ENCODE measurements at places on chromosomes 2 and 18.

GRCh38 chr2:113324684-113325160 lies 46.0 kb upstream of the PAX8 start:
- no peak overlapping the region for H3K27ac ChIP-seq
- H3K4me1 ChIP-seq: no peaks in the 10 kb centered on the region
- peaks cover 6% of the 10 kb centered on the region for H3K27me3 ChIP-seq
- H3K4me3 ChIP-seq: peak overlapping the region; percentile 19
- H3K36me3 ChIP-seq: no peaks in the 10 kb centered on the region

DNA sequence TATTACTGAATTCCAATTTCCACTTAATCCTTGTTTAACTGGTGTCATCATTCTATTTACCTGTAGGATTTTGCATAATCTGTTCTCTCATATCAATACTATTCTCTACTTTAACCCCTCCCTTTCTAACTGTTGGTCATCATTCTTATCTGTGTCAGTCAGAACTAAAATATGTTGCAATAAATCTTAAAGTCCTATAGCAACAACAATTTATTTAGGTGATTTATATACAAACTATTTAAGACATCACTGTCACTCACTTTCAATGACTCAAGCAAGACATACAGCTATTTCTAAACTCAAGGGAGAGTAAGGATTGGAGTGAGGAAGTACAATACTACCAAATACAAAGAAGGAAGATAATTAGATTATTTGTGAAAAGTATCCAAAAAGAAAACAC lies 740.4 kb downstream of the DSC3 start:
- H3K27me3 ChIP-seq: no peaks in the 10 kb centered on the region
- no peaks in the 10 kb centered on the region for H3K36me3 ChIP-seq
- no peak overlapping the region for H3K4me3 ChIP-seq

DNA sequence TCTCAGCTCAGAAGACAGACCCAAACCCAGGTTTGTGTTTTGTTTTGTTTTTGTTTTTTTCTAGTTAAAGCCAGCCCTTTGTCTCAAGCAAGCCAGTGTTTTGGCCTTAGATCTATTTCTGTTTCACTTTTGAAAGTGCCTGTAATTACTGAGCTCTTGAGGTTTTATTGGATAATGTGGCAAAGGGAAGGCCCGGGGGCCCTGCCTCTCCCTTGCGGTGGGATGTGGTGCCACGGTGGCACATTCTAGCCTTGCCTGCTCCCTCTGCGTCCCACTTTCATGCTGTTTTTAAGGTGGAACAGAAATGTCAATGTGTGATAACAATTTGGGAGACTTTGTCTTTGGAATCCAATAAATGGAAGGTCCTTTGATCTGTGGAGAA lies 2.5 kb downstream of the HPCAL1 start:
- no peak for DNase-seq
- no peak overlapping the region for H3K27ac ChIP-seq
- H3K27me3 ChIP-seq: peaks cover 29% of the 10 kb centered on the region
- peaks cover 10% of the 10 kb centered on the region for H3K4me1 ChIP-seq
- no peaks in the 10 kb centered on the region for H3K36me3 ChIP-seq
- no peak overlapping the region for H3K4me3 ChIP-seq

DNA sequence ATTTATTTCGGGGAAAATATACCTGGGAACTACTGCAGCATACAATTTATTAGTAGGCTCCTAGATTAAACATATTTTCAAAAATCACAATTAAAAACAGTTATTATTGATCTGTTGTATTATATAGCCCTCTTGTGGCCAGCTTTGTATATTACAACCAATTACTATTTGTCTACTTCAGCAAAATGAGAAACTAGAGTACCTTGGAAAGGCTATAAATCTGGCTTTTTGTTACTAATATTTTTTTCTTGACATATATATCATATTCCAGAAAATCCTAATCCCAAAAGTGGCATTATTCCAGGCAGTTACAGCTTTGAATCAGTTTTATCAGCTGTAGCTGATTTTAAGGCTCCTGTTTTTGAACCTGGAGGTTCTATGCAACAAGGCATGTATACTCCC lies 101.2 kb downstream of the UBR3 start:
- H3K4me1 ChIP-seq: no peaks in the 10 kb centered on the region
- H3K4me3 ChIP-seq: no peak overlapping the region
- no peak overlapping the region for H3K27ac ChIP-seq
- H3K27me3 ChIP-seq: no peaks in the 10 kb centered on the region
- no peaks in the 10 kb centered on the region for H3K36me3 ChIP-seq

GRCh38 chr18:41096504-41096903 lies 858.5 kb upstream of the PIK3C3 start:
- no peak for DNase-seq
- H3K27me3 ChIP-seq: no peaks in the 10 kb centered on the region
- no peaks in the 10 kb centered on the region for H3K36me3 ChIP-seq
- H3K27ac ChIP-seq: no peak overlapping the region

GRCh38 chr2:31539505-31539904 lies 41.2 kb downstream of the SRD5A2 start:
- no peaks in the 10 kb centered on the region for H3K36me3 ChIP-seq
- no peak for DNase-seq
- H3K4me1 ChIP-seq: no peaks in the 10 kb centered on the region

DNA sequence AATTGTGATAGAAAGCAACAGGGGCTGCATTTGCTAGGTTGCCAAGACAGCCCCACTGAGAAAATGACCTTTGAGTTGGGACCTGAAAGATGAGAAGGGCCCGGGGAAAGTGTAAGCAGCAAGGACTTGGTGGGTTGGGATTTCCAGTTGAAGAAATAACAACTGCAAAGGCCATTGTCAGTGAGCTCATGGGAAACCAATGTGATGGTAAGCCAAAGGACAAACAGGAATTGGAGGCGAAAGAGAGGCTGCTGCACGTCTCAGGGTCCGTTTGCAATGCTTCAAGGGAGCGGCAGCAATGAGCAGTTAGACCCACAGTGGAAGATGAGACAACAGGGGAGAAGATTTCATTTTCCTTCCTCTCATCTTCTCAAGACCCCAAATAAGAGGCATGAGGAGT lies 51.5 kb upstream of the RGPD4 start:
- no peak overlapping the region for H3K4me3 ChIP-seq
- no peaks in the 10 kb centered on the region for H3K4me1 ChIP-seq
- no peaks in the 10 kb centered on the region for H3K36me3 ChIP-seq
- no peaks in the 10 kb centered on the region for H3K27me3 ChIP-seq
- DNase-seq: no peak

DNA sequence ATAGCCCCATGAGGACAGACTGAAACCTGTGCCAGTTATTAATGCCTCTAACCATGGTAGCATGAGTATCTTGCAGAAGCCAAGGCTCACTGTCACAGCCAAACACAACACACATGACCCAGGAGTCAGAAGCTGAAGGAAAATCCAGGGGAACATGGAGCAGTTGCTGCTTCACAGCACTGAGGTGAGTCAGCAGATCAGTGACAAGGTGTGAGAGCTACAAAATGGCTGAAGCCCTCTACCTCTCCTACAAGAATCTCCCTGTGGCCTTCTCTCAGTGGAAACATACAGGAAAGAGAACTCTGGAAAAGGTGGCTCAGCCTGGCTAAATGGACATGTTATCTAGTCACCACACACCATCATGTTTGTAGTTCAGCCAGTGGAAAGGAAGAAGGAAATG lies 93.5 kb downstream of the NAB1 start:
- no peak overlapping the region for H3K27ac ChIP-seq
- H3K27me3 ChIP-seq: no peaks in the 10 kb centered on the region
- no peaks in the 10 kb centered on the region for H3K36me3 ChIP-seq
- no peaks in the 10 kb centered on the region for H3K4me1 ChIP-seq
- H3K4me3 ChIP-seq: no peak overlapping the region

DNA sequence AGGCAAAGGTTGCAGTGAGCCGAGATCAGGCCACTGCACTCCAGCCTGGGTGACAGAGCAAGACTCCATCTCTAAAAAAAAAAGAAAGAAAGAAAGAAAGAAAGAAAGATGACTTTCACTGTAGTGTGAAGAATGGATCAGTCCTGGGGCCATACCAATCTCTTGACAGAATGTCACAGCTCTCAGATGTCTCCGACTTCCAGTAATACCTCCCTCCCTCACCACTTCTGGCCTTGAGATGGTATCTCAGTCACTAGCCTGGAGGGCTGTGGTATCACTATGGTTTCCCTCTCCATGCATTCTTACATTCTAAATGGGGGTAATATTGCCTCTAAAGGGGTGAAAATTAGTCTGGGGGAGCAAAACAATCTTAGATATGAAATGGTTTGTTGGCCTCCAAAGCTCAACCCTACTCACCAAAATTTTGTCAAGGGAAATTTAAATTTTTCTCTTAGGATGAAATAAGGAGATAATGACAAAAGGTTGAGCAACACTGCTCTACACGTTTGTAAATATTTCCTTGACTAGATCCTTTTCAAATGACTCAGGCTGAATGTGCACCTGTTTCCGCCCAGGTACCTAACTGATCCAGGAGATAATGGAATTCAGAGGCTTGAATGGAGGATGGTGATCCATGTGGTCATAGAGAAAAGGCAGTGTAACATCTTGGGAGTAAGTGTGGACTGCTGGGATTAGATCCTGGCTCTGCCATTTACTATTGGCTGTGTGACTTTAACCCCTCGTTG lies 19.9 kb upstream of the SPRED2 start:
- no peaks in the 10 kb centered on the region for H3K36me3 ChIP-seq
- no peak overlapping the region for H3K4me3 ChIP-seq
- DNase-seq: no peak
- no peak overlapping the region for H3K27ac ChIP-seq
- H3K4me1 ChIP-seq: no peaks in the 10 kb centered on the region

DNA sequence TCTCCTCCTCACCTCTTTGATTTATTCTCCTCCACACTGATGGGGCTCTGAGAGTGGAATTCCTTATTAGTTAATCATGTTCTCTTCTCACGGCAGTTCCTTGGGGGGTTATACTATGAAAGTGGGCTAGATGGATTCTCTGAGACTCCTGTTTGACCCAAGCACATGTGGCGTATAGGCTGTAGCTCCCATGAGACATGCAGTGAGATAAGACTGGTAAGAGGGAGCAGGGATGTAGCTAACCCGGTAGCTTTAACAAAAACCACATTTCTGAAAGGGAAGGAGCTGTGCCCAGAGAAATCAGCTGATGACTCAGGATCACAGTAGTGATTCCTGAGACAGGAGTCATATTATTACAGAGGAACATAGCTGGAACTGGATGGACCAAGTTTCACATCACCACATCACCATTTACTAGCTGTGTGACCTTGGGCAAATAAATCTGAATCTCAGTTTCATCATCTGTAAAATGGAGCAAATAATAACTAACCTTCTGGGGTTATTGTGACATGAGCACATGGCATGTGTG lies 82.9 kb downstream of the CRIM1 start:
- H3K4me3 ChIP-seq: no peak overlapping the region
- DNase-seq: no peak
- no peaks in the 10 kb centered on the region for H3K4me1 ChIP-seq
- H3K27ac ChIP-seq: no peak overlapping the region
- peaks cover 5% of the 10 kb centered on the region for H3K36me3 ChIP-seq

- H3K4me3 ChIP-seq: no peak overlapping the region
- H3K4me1 ChIP-seq: no peaks in the 10 kb centered on the region
- H3K36me3 ChIP-seq: no peaks in the 10 kb centered on the region
- DNase-seq: no peak
These were observed 128.7 kb downstream of the XIRP2 start for GRCh38 chr2:167017021-167017420.

DNA sequence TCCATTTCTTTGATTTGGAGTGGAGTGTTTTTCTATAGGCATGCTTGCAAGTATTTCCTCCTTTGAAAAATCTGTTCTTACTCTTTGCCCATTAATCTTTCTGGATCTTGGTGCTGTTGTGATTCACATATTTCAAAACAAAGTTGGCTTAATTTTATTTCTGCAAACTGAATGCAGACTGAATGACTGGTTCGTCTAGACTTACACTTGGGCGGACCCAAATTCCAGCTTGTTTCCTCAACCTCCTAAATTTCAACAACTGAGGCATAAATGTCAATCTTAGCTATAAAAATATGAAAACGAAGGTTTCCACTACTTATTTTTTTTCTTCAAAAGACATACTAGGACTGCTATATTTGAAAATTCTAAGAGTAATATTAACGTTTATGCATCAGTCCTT lies 59.0 kb downstream of the ANKRD44 start:
- no peak overlapping the region for H3K4me3 ChIP-seq
- no peak overlapping the region for H3K27ac ChIP-seq
- DNase-seq: no peak
- H3K27me3 ChIP-seq: no peaks in the 10 kb centered on the region
- H3K36me3 ChIP-seq: no peaks in the 10 kb centered on the region

DNA sequence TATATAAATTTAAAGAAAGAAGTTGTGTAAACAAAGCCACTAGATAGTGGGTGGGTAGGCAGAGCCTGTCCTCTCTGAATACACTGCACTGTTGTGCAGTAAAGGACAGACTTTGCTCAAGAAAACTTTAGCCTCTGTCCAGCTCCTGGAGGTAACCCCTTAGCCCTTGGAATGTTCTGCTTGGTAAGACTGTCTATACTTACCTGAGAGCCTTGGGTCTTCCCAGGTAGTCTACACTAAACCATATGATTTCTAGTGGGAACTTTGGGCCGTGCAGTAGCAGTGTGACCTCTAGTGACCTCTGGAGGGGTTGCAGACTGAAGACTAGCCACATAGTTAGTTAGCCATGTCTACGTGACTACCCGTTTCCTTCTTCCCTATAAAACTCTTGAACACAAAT lies 678.3 kb upstream of the NRXN1 start:
- no peaks in the 10 kb centered on the region for H3K4me1 ChIP-seq
- H3K27me3 ChIP-seq: no peaks in the 10 kb centered on the region
- no peak overlapping the region for H3K27ac ChIP-seq
- no peaks in the 10 kb centered on the region for H3K36me3 ChIP-seq

- H3K27me3 ChIP-seq: no peaks in the 10 kb centered on the region
- DNase-seq: no peak
- H3K27ac ChIP-seq: no peak overlapping the region
- no peaks in the 10 kb centered on the region for H3K4me1 ChIP-seq
- no peaks in the 10 kb centered on the region for H3K36me3 ChIP-seq
These were observed 157.4 kb downstream of the TAF4B start for GRCh38 chr18:26383454-26384270.

- H3K36me3 ChIP-seq: no peaks in the 10 kb centered on the region
- DNase-seq: no peak
- H3K4me3 ChIP-seq: no peak overlapping the region
- H3K27ac ChIP-seq: no peak overlapping the region
- H3K27me3 ChIP-seq: no peaks in the 10 kb centered on the region
These were observed 45.8 kb downstream of the LDLRAD4 start for GRCh38 chr18:13264091-13265007.

- no peaks in the 10 kb centered on the region for H3K27me3 ChIP-seq
- H3K36me3 ChIP-seq: no peaks in the 10 kb centered on the region
- no peak overlapping the region for H3K4me3 ChIP-seq
- H3K4me1 ChIP-seq: no peaks in the 10 kb centered on the region
These were observed 53.6 kb upstream of the SLC14A1 start for GRCh38 chr18:45670281-45670962.

- no peaks in the 10 kb centered on the region for H3K4me1 ChIP-seq
- H3K27me3 ChIP-seq: no peaks in the 10 kb centered on the region
- no peak for DNase-seq
These were observed 353.6 kb upstream of the FANCL start for GRCh38 chr2:58594762-58595161.

- no peaks in the 10 kb centered on the region for H3K27me3 ChIP-seq
- H3K4me1 ChIP-seq: no peaks in the 10 kb centered on the region
- no peak overlapping the region for H3K4me3 ChIP-seq
- no peak overlapping the region for H3K27ac ChIP-seq
- DNase-seq: no peak
These were observed 39.4 kb downstream of the CPO start for GRCh38 chr2:206978746-206979145.

GRCh38 chr2:7738596-7738995 lies 821.4 kb downstream of the RNF144A start:
- DNase-seq: no peak
- no peak overlapping the region for H3K27ac ChIP-seq
- H3K4me1 ChIP-seq: peaks cover 3% of the 10 kb centered on the region
- no peaks in the 10 kb centered on the region for H3K36me3 ChIP-seq
- H3K4me3 ChIP-seq: no peak overlapping the region

- H3K4me1 ChIP-seq: no peaks in the 10 kb centered on the region
- no peaks in the 10 kb centered on the region for H3K27me3 ChIP-seq
These were observed 66.5 kb downstream of the SOWAHC start for GRCh38 chr2:109680523-109681297.

Measured in H1 (cell line).